Liver (tissue), 10 donors: ENCODE measurements at places on chromosomes 4 and X. TPM values are rescaled to one million over a fixed set of nuclear protein-coding genes. Genes with fewer than 3 reads are reported as not detected.

The RBMXL3 gene
- not detected for total RNA-seq

The GRIPAP1 gene
- 14.1 TPM for total RNA-seq

The HEPH gene
- 2.4 TPM for total RNA-seq

The CT45A5 gene
- not detected for total RNA-seq

The DCAF4L1 gene
- 0.59 TPM for total RNA-seq

The CFAP47 gene
- not detected for total RNA-seq
